Mesenchymal stem cell (in vitro differentiated cells and primary cell): ENCODE measurements at places on chromosomes 2 and 18.

- DNase-seq = no peak
These were observed 18.7 kb upstream of the TMEM200C start for GRCh38 chr18:5914016-5914415.

DNA sequence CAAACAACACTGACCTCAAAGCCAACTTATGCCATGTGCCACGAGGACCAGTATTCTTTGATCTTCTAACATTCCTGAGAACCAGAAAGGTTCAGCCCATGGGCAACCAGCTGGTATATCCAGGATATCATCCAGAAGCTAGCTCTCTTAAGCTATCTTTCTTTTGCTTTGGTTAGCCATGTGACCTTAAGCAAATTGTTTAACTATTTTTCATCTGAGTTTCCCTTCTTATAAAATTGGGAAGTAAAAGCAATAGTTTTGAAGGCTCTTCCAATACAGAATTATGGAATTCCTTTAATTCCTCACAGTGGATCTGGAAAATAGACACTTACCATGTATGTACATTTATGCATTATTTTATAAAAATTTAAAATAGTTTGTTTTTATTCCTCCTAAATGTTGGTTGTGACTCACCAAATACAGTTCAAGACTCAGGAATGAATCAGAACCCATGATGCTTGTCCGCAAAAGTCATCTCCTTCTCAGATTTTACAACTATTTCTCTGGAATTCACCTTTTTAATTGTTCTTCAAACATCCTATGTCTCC, 435.7 kb downstream of the ZEB2 start:
- DNase-seq = peak; percentile 43

DNA sequence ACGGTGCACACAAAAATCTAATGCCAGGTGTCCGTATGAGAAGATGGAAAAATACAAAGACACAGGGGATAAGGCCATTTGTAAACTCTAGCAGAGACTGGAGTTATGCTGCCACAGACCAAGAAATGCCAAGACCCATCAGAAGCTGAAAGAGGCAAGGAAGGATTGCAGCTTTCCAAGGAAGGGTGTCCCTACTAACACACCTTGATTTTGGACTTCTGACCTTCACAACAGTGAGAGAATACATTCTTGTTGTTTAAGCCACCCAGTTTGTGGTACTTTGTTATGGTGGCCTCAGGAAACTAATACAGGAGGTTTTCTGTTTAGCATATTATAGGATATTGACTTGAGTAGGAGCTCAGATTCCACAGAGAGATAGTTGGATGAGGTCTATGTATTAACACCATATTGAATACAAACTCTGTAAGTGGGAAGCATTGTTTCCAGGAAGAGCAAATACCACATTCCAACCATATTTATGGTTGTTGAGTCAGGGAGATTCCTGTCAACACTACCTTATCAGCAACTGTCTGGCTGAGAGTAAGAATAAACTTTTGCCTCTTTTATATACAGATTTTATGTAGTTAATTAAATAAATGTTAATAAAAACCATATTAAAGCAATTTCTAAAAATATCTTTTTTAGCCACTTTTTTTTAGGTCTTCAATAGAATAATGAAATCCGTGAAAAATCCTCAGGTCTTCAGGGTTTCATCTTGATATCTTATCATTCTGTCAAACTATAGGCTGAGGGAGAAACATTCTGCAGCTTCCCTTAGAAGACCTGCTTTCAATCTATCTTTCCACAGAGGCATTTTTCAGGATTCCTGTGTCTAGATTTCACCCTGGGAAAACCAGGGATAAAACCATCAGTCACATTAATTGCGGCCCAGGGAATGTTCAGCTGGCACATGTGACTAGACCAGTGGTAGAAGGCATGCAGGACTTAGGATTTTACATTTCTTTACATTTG, 35.4 kb upstream of the HNMT start:
- peak; percentile 75 for DNase-seq

DNA sequence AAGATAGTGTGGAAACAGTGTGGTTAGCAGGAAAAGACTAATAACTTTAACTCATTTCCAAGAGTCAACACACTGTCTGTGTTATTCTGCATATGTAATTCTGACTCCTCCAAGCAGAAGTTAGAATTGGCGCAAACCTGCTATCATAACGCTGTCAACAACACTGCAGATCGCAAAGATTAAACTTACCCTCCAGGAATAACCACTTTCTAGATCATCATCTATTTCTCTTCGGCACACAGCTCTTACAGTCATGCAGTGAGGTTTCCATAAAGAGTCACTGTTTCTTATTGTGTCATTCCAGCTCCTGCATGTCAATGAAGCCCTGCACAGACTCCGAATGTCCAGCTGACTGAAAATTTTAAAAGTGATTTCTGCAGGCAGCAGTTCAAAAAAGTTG, 2.4 kb downstream of the FBXO48 start:
- DNase-seq = no peak

DNA sequence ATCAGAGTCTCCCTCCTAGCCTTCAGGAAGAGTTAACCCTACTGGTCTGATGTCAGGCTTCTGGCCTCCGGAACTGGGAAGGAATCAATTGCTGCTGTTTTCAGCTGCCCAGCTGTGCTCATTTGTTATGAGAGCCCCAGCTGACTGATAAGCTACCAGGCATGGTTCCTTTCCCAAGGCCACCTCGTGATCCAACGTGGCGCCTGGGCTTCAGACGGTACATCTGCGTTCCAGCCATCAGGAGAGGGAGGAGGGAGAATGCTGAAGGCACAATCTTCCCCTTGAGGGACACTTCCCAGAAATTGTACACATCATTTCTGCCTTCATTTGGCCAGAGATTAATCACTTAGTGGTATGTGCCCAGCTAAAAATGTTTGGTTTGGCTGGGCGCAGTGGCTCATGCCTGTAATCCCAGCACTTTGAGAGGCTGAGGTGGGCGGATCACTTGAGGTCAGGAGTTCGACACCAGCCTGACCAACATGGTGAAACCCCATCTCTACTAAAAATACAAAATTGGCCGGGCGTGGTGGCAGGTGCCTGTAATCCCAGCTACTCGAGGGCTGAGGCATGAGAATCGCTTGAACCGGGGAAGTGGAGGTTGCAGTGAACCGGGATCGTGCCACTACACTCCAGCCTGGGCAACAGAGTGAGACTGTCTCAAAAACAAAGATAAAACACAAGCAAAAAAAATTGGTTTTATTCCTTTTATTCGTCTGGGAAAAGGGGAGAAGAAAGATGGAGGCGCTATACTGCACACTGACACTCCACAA, 10.5 kb upstream of the ARMC9 start:
- DNase-seq = peak; percentile 89

DNA sequence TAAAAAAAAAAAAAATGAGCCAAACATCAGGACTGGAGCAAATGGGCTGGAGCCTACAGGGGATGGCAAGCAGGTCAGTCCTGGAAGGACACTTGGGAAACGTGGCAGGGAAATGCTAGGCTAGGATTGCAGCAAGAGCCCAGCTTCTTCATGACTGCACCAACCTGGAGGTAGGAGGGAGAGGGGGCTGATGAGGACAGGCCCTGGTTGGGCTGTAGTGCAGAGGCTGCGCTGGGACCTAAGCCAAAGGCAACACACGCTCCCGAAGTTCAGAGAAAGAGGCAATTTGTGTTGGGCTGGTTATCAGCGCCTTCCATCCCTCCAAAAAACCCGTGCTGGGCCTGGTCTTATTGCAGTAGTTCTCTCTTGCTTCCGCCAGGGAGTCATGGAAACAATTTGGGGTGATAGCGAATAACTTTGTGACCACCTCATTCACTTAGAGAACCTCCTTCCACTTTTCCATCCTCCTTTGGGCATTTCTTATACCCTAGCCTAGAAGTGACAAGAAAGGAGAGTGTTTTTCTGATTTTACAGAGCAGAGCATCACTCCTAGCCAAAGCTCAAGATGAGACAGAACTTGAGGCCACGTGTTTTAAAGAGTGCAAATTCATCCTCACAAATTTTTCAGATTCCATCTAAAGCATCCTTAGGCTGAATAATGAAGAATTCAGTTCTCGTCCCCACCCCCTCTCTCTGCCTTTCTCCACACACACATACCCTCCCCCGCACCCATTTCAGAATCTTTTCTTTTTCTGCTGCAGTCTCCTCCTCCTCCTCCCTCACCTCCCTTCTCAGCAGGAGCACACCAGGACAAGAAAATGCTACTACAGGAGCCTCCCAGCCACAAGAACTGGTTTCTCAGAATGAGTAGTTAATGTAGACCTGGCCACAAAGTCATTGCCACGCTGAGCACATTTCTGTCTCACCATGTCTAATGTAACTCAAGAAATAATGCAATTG, 82.5 kb upstream of the STPG4 start:
- DNase-seq = no peak

GRCh38 chr2:128280158-128280871, 38.4 kb downstream of the HS6ST1 start:
- DNase-seq = no peak

DNA sequence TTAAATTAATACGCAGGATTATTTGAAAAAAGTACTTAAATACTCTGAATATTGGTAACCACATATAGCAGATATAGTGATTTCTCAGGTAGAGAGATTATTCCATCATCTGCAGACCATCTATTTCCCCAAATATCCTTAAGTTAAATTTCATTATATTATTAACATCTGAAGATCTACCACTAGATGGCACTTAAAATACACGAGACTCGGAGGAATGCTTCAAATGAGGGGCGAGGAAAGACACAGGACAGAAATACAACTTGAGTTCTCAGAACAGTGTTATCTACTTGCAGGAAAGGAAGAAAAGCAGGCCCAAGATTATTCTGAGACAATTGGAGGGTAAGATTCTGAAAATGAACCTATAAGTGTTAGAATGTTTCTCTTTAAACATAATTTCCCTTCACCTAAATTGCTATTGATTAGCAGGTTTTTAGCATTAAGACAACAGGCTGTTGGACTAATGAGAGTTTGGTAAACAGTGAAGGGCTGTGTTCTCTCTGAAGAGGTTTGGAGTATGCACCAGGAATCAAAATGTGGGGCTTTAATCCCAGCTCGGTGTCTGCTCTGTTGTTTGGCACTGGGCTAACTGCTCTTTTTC, 76.9 kb upstream of the GCFC2 start:
- peak; percentile 43 for DNase-seq

DNA sequence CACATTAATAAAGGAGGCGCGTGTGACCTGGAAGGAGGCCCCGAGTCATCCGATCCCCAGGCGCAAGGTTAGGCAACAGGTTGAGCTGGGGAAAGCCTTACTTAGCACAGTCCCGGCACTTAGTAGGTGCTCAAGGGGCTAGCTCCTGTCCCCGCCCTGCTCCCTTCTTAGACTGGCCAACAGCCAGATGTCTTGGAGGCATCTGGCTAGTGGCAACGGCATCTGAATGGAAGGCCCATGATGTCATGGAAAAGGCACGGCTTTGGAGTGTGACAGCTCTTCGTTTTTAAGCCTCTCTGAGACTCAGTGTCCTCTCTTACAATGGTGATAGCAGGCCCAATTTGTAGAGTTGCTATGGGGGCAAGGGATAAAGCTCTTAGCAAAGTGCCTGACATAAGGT, 258.3 kb downstream of the CYRIA start:
- no peak for DNase-seq

- no peak for DNase-seq
These were observed 114.5 kb upstream of the ALPP start for GRCh38 chr2:232264081-232264480.

DNA sequence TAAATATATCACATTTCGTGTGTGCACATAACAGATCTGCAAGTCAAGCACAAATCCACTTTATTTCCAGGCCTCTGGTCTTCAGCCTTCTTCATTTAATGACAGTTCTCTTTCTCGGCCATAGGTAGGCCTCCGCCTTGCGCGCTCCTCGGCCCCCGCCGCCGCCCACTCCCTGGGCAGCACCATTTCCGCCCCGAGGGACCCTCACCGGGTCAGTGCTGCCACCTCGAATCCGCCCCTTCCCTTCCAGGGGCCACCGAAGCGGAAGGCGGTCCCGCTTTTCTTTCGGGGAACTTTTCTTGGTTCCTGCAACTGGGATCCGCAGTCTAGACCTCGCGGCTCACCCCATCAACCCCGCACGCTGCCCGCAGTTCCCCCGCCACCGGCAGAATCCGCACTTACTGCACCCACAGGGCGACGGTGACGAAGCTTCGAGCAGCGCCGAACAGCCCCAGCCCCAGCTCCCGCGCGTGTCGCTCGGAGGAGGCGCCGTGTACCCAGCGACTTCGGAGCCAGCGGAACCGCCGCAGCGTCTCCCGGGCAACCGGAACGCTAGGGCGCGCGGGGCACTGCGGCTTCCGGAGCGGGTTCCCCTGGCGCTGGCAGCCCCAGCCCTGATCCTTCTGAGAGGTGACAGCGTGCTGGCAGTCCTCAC, at the start of gene CDKL4:
Gene CDKL4, minus strand, starts transcription at position 502 of the 655 bp plus-strand sequence.
- DNase-seq = no peak

DNA sequence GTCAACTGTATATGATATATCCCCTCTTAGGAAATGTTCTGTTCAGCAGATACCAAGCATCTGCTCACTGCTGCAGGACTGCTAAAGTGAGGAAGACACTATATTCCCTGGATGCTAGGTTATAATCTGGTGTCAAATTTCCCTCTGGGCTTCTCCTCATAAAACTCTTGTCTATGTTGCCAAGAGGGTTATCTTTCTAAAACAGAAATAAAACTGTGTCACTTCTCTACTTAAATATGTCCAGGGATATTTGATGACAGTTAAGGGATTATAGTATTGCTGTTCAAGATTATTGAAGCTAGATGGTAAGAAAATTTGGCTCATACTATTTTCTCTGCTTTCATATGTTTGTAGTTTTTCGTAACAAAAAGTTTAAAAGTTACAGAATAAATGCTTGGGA, 30.5 kb upstream of the SNRNP27 start:
- DNase-seq = no peak

DNA sequence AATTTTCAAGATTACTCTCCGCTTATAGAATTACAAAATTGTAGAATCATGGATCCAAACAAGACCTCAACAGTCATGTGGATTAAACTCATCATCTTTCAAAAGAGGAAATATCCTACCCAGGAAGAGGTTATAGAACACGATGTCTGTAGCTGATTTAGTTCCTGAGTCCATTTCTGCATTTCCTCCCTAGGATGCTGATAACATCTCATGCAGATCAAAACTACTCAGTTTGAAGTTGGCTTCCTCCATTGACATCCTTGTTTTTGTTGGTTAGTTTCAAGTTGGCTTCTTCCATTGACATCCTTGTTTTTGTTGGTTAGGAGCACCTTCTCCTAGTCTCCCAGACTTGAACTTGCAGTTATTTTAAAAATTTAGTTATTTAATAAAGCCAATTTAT, 147.5 kb downstream of the PARD3B start:
- no peak for DNase-seq

DNA sequence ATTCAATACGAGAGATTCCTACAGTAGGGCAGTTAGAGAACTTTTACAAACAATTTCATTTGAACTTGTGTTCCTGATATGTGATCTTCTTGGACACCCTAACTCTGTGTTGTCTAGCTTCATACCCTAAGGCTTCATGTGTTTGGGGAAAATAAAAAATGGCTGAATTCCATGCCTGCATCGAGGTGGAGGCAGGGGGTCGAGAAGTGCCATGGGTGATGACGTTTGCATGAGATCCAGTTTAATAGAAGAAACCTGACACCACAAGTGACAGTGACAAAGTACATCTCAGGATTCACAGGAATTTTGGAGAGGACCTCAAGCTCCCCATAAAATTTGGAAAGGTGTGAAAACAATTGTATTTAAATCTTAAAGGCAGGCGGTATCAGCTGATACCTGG, 169.2 kb upstream of the NABP1 start:
- no peak for DNase-seq
